ENCODE measurements at places on chromosomes 1 and 21.

- no peak for DNase-seq
Measured at GRCh38 chr1:39026866-39027507, 837 bp downstream of the NDUFS5 start.

DNA sequence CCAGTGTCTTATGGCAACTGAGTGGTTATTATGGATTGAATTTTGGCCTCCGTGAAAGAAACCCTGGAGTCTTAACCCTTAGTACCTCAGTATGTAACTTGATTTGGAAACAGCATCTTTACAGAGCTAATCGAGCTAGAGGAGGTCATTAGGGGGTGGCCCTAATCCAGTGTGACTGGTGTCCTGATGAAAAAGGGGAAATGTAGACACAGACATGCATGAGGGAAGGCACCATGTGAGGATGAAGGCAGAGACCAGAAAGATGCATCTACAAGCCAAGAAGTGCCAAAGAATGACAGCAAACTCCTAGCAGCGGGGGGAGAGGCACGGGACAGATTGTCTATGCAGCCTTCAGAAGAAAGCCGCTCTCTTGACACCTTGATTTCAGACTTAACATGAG, 14.7 kb downstream of the DOP1B start:
- DNase-seq: no peak

DNA sequence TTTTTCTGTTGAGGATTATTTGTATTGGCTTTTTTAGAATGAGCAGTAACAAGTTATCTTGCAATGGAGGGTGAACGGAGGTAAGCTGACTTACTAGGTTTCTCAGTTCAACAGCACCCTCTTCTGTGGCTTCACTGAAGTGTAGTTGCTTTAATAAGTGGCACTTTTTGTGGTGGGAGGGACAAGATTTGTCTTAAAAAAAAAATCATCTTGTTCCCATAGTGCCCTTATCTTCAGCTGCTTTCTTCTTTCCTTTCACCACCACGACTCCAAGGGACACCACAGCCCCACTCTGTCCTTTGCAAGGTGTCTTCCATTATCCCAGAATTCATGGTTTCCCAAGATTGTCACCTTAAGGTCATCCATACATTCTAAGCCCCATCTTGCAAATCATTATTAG, 92.9 kb downstream of the PIGK start:
- DNase-seq: peak; percentile 47

GRCh38 chr1:6588893-6589520, 9.2 kb downstream of the ZBTB48 start:
- DNase-seq: no peak

DNA sequence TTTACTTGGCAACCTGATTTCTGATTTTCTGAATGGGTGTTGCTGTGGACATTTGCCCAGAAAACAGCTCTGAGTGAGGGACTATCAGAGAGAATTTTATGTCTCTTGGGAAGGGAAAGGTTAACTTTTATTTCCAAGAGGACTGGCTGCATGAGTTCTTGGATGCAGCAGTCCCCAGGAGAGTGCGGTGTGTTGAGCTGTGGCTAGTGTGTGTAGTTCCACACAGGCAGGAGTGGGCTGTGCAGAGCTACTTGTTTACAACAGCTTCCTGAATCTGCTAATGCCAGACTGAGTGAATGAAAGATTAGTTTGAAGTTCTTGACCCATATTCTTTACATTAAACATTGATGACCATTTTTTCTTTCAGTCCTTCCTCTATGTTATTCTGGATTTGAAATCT, 41.0 kb upstream of the APOBEC4 start:
- DNase-seq: no peak

DNA sequence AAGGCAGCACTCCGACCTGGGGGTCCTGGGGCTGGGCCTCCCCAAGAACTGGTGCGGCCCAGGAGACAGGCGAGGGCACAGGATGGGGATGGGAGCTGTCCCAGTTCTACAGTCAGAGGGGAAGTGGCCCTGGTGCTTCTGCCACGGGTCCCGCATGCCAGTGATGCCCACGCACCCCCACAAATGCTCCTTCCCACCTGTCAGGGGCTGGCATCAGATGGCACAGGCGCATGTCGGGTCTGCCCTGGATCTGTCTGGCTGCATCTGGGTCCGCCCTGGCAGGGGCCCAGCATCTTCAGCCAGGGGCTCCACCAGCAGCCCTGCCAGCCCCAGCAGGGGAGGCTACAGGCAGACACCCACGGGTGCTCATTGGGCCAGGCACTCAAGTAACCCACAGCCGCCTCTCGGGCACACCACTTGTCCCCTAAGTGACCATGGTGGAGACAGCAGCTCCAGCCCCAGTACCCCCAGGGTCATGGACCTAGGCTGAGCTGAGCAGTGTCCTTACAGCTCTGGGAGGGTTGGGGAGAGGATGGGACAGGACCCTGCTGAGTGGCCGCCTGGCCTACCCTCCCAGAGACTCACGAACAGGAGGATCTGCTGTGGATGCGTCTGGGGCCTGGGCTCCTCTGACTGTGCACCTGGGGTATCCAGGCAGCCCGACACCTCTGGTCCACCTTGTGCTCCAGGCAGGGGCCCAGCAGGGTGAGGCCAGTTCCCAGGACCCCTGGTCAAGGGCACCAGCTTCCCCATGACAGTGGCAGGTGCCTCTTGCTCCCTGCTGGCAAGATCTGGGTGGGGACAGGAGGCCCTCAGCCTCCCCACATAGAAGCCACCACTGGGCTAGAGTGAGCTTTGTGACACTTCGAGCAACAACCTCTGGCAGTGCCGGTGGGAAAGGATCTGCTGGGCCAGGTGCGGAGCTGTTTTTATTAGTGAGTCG, 5.4 kb downstream of the SMIM1 start:
- DNase-seq: no peak

Measured in CD4-positive, alpha-beta T cell treated with Interleukin-17A for 1 hour (primary cell).